GM04503 (cell line): ENCODE measurements at places on chromosomes 11 and 22.

- DNase-seq, result no peak
These were observed 16.7 kb upstream of the ZC3H12C start for GRCh38 chr11:110076371-110076965.

GRCh38 chr11:101553891-101554292, 29.9 kb downstream of the TRPC6 start:
- no peak for DNase-seq

DNA sequence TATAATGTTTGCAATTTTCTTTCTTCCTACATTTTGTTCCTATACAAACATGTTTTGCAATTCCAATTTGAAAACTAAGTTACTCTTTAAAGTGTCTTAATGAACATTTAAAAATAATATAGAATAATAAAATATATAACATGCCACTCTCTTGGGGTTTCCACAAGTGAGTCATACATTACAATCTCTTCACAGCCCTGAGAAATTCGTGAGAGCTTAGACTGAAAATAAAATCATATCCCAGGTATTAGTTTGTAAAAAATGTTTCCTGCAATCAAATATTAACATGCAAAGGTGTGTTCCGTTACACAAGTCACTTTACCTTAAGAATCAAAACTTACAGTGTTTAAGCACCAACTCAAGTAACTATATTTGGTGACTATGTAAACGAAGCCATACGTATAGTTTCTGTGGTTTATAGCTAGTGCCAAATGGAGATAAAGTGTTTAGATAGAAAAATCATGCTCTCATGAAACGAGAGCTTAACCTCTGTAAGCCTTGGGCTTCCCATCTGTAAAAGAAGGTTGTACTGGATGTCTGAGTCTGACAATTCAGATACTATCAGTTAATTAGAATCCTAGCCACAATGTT, 253.6 kb upstream of the ANO3 start:
- no peak for DNase-seq

DNA sequence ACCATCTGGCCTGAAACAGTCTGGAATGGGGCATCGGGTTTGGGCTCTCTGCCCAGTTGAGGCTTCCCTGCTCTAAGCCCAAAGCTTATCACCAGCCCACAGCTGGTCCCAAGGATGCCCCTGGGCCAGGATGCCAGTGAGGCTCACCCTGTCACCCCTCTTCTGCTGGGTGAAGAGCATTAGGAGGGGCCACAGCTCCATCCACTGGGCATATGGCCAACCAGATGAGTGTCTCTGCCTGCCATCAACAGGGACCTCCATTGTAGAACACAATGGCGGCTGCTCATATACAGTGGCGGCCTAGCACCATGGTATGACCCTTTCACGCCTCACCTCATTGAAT, 5.6 kb downstream of the CHST1 start:
- DNase-seq, result no peak

GRCh38 chr11:22728600-22729389, 62.4 kb downstream of the GAS2 start:
- DNase-seq, result no peak

GRCh38 chr11:87265979-87266378, 228.2 kb downstream of the TMEM135 start:
- DNase-seq, result no peak

- DNase-seq, result no peak
These were observed 10.2 kb downstream of the ARAP1 start for GRCh38 chr11:72741849-72742512.

DNA sequence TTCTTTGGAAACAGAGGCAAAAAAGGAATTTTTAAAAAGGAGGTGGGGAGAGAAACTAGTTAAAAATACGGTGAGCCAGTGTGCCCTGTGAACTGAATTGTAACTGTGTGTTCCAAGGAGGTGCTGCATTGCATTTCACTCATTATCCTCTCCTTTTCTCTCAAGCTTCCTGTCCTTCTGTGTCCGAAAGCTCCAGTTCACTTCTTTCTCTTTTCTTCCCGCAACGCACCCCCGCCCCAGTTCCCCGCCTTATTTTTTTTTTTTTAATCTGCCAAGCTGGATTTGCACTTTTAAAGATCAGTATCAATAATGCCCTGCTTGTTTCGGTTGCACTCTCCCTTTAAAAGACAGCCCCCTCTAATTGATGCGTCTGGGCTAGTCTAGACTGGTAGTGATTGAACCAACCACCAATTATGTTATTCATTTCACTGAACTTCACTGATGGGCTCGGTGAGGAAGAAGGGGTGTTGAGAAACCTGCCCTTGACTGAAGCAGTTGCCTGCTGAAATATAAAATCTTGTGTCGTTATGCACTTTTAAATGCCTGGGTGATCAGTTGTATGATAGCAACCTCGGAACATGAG, 18.5 kb downstream of the BLID start:
- no peak for DNase-seq

DNA sequence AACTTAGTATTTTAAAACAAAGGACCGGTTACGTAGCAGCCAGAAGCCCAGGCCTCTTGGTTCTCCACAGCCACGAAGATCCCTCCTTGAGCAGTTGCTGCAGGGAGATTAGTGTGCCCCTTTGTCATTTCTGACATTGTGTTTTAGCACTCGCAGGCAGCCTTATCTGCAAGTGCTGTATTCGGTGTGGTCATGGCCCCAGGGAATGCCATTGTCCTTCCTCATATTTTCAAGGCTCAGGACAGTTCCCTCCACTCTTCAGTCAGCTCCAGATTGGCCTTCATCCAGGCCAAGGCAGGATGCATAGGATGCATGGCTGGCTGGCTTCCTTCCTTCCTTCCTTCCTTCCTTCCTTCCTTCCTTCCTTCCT, 88.5 kb downstream of the ZBTB16 start:
- DNase-seq, result no peak

GRCh38 chr11:86144846-86145245, 76.0 kb upstream of the PICALM start:
- no peak for DNase-seq

DNA sequence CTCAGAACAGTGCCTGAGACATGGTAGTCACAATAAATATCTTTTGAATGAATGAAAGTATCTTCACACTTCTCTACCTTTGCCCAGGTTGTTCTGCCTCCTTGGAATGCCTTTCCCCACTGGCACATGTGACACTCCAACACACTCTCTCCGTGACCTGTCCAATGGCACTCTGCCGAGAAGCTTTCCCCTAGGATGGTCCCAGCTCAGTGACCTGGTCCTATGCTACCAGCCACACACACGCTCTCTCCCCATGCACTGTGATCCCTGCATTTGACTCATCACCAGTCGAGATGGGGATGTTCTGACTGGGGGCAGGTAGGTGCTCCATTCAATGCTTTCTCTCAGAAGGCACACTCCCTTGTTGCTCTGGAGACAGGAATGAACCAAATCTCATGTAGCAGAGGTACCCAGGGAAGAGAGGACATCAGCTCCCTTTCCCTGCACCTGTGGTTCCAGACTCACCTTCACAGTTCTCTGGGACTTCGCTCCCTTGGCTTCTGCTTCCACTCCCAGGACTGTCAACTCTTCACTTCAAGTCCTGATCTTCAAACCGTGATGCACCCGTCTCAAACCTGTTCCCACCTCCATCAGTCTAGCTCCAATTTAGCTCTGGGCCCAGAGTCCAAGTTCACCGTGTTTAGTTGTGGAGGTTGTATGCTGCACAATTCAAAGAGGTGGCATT, 30.7 kb upstream of the LMO1 start:
- no peak for DNase-seq

DNA sequence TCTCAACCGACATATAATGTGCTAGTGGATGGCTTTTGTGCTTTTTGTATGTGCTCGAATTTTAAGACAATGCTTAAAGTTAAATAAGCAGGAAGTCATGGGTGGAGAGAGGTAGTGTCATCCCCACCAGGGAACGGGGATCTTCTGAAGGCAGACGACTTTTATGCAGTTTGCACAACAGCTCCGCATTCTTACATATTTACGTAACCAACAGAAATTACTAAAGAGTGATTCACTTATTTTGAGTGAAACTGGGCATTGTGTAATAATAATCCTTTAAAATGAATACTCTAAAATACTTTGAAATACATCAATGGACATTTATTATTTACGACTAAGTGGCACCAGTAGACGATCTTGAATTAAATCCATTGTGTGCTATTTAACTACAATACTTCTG, 305.1 kb downstream of the CNTN5 start:
- peak; percentile 27 for DNase-seq

DNA sequence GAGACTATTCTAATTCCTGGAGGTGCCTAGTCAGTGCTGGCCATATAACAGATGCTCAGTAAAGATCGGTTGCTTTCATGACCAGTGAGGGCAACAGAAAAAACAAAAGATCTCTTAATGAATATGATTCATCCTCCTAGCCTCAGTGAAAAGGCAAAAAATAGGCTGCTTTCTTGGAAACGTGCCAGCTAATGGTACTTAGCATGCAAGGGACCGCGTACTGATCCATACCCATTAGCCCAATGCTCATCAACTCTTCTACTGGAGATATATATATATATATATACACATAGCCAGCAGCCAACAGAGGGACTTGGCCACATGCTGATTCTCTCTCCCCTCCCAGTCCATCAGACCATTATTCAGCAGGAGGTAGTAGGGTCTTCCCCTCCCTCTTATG, 320.4 kb downstream of the KIRREL3 start:
- DNase-seq, result no peak

DNA sequence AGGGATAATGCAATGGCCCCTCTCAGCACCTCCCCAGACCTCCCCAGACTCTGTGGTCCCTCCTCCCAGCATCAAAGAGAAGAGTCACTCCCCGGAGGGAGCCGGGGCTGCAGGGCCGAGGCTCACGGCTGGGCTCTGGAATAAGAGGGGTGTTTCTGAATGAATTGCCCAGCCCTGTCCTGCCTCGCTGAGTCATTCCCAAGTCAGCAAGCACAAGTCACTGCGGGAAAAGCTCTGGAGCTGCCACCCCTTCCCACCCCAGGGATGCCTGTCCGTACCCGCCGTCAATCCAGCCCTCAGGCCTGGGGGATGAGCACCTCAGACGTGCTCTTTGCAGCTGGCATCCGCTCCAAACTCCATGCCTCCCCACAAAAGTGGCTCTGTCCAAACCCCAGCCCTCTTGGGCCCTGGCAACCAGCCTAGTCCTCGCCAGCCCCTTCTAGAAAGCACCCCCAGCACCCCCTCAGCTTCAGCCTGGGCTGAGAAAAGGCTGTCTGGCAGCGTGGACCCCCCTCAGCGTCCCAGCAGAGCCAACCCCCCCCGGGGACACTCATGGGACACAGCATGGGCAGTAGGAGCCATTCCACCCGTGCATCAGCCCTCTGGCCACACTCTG, 22.7 kb downstream of the CELSR1 start:
- DNase-seq, result no peak

DNA sequence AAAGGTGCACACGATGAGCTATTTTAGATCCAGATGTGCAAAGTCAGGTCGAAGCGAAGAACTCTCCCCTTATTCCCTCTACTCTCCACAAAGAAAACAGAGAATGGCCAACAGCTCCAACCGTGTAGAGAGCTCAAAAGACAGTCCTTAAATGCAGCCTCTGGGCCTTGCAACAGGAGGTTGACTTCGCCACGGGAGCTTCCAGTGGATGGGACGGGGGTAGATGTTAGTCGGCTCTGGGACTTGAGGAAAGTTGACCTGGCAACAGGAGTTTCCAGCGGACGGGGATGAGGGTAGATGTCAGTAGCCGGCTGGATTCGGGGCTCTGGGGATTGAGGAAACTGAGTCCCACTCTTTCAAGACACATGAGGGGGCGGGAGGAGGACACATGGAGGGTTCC, 450.4 kb downstream of the BRD1 start:
- DNase-seq, result no peak

GRCh38 chr11:45450189-45450588, 164.0 kb upstream of the SYT13 start:
- DNase-seq, result no peak

DNA sequence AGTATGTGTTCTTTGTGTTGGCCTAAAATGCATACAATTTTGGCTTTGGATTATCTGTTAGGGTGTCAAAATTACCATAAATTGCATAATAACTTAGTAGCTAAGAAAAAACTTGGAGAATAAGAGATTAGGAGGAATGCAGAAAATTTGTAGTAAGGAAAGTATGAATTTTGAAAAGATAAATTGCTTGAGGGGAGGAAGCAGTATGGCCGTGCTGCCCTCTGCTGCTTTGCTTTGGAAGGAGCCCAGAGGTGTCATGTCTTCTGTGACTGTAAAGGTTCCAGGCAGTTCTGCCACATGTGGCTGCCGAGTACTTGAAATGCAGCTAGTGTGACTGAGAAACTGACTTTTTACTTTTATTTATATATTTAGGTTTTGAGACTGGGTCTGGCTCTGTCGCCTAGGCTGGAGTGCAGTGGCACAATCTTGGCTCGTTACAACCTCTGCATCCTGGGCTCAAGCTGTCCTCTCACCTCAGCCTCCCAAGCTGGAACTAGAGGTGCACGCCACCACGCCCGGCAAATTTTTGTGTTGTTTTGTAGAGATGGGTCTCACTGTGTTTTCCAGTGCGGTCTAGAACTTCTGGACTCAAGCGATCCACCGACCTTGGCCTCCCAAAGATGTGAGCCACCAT, 1.8 kb downstream of the ADSL start:
- no peak for DNase-seq

GRCh38 chr11:109112821-109113280, 309.1 kb upstream of the C11orf87 start:
- no peak for DNase-seq

GRCh38 chr11:120058931-120059330, 79.0 kb downstream of the TRIM29 start:
- DNase-seq, result no peak

DNA sequence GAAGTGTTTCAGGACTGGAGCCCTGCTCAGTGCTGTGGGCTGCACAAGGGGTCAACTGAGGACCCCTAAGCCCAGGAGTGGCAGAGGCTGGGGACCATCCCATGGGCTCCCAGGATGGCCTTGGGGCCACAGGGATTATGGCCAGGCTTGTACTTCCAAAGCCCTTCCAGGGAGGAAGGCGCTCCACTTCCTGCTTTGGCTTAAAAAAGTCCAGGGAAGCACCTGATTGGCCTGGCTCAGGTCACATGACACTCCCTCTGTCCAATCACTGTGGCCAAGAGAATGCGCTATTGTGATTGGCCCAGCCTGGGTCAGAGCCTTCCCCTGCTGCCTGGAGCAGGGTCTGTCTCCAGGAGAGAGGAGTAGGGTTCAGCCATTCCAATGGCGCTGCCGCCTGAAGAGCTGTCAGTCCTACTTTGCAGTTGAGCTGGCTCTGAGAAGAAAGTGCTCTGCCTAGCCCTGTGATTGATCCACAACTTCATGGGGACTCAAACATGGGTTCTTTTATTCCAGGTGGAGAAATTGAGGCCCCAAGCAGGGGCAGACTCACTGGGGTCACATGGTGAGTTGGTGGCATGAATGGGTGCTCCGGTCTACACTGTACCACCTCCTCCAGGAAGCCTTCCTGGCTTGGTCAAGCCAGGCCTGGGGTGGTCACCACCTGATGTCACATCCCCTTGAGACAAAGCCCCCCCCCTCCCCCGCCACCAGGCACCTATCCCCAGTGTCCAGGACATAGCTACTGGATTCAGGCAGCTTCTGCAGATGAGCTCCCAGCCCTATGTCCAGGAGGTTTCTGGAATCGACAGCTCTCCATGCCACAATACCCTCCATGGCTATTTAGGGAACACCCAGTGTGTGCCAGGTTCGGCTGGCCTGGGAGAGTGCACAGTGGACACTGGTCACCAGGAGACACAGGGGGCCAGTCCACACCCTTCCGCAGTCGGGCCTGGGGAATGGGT, 48.2 kb downstream of the RTN4R start:
- no peak for DNase-seq

- peak; percentile 9 for DNase-seq
These were observed 766 bp downstream of the IZUMO1R start for GRCh38 chr11:94305146-94305545.
